ENCODE measurements at places on chromosomes 11 and 22.

GRCh38 chr11:82557274-82557673 lies 176.4 kb downstream of the FAM181B start:
- no peak for DNase-seq

DNA sequence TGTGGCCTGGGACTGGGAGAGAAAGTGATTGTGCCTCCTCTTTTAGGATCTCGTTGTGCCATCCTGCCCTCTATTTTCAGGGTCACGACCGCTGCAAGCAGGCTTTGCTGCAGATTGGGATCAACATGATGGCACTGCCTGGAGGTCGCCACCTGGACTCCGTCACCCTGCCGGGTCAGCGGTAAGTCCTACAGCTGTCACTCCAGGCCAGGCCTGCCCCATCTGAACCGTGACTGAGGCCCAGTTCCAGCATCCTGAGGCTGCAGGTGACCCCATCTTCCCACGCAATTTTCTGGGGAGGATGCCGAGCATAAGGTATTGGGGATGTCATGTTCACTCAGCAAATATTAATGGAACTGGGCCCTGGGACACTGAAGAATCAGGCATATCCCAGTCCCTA lies 34.3 kb downstream of the INSC start:
- DNase-seq: no peak

DNA sequence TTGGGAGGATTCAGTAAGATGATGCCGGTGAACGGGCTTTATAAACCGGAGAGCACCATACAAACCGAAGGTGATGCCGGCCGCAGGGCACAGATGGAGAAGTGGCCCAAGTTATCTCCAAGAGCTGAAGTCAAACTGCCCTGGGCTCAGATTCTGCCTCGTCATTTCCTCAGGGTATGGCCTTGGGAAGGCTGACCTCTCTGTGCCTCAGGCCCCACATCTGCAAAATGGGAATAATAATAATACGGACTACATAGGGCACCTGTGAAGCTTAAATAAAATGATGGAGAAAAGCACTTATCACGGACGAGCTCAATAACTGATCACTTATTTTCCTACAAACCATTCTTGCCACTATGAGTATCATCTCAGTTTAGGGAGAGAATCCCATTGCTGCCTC lies 29.9 kb downstream of the DSCAML1 start:
- no peak for DNase-seq

DNA sequence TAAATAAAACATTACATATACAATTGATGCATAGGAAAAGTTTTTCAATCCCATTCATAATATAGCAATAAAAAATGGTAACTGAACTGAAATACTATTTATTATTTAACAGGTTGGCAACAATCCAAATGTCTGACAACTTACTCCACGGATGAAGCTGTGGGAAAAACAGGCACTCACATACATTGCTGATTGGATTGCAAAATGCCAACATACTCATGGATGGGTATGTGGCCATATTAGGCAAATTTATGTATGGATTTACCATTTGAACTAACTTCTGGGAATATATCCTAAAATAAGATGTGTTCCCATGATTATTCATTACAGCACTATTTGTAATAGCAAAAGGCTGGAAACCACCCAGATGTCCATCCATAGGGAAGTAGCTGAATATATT lies 3.2 kb upstream of the BIRC2 start:
- no peak for DNase-seq

DNA sequence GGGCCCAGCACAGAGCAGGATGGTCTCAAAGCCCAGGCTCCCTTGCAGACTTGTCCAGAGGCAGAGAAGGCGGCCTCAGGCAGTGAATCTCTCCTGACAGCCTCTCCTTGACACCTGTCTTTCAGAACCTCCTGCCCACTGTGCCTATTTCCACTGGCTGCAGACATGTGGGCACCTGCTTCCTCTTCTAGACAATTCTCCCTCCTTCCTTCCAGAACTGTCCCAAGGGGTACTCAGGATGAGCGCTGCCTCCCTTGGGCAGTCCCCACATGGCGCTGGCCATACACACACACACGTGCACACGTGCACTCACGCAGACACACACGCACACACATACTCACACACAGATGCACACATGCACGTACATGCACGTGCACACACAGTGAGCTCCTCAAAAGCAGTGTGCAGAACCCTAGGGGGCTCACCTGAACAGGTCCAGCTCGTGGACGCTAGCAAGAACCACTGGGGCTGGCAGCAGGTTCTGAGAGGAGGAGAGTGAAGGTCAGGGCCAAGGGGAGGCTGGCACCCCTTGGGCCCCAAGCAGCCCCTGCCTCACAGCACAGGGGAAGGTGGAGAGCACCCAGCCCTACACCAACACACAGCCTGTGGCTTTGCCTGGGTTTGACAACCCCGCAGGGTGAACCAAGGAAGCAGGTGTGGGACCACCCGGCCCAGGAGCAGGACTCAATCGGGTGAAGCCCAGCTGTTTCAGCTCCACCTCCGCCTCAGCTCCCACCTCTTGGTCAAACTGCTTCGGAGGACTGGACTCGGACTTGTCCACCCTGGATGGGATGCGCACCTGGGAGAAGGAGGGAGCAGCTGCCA lies 8.1 kb upstream of the PLXNB2 start:
- DNase-seq: no peak

DNA sequence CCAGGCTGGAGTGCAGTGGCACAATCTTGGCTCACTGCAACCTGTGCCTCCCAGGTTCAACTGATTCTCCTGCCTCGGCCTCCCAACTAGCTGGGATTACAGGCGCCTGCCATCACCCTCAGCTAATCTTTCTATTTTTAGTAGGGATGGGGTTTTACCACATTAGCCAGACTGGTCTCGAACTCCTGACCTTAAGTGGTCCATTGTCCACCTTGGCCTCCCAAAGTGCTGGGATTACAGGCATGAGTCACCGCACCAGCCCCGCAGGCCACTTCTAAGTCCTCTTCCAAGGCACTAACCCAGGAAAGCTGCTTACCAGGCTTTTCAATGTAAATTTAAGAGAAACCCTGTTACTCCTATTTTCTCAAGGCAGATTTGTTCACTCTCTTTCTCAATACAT lies 50.4 kb downstream of the DENND5A start:
- DNase-seq: peak; percentile 32

DNA sequence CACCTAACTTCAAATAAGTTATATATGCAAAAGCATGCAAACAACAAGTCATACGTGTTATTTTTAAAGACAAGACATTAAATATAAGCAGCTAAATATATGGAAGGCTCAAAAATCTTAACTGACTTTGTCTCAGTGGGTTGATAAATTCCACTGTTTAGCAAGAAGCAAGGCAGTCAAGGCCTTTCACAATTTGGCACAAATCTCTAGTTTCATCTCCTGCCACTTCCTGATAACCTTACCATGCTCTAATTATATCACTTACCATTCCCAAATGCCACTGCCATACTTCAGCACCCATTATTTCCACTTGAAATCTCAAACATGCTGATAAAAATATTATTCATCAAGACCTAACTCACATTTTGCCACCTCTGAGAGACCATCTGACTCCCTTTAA lies 24.8 kb downstream of the DCUN1D5 start:
- DNase-seq: no peak

- no peak for DNase-seq
These were observed 7.0 kb downstream of the RASSF7 start for GRCh38 chr11:567629-568292.

DNA sequence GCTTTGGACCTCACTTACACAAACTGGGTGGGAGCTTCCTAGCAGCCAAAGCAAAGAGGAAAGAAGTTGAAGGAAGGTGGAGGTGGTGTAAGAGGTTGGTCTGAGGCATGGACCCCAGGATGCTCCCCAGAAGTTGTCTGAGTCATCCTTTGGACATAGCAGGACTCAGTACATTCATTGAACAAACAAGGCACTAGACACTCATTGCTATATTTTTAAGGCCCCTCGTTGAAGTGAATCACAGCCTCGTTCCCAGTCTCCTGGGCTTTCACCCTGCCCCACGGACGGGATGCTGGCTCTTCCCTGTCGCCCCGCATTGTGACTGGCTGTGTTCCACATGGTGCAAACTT lies 95.9 kb upstream of the FGF3 start:
- no peak for DNase-seq

- no peak for DNase-seq
These were observed 354.9 kb downstream of the SHANK2 start for GRCh38 chr11:70897429-70897828.

GRCh38 chr11:65962141-65962564 lies 619 bp downstream of the SART1 start:
- no peak for DNase-seq

GRCh38 chr22:20446383-20446970 lies 8.9 kb upstream of the SCARF2 start:
- DNase-seq: no peak

DNA sequence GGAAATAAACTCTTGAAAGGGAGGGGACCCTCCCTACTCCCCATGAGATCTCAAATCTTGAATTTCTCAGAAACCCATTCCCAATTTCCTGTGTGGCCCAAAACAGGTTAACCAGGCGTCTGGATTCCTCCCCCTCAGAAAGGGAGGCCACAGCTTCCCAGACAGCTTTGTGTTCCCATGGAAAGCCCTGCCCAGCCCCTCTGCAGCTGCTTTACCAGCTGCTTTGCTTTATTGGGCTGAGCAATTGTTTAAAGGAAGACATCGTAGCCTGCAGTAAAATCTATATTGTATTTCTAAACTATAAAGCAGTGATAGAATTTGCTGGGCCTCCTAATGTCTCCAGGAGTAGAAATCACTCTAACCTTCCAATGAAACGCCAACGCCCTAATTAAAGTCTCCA lies 97.4 kb downstream of the CHST1 start:
- DNase-seq: no peak

DNA sequence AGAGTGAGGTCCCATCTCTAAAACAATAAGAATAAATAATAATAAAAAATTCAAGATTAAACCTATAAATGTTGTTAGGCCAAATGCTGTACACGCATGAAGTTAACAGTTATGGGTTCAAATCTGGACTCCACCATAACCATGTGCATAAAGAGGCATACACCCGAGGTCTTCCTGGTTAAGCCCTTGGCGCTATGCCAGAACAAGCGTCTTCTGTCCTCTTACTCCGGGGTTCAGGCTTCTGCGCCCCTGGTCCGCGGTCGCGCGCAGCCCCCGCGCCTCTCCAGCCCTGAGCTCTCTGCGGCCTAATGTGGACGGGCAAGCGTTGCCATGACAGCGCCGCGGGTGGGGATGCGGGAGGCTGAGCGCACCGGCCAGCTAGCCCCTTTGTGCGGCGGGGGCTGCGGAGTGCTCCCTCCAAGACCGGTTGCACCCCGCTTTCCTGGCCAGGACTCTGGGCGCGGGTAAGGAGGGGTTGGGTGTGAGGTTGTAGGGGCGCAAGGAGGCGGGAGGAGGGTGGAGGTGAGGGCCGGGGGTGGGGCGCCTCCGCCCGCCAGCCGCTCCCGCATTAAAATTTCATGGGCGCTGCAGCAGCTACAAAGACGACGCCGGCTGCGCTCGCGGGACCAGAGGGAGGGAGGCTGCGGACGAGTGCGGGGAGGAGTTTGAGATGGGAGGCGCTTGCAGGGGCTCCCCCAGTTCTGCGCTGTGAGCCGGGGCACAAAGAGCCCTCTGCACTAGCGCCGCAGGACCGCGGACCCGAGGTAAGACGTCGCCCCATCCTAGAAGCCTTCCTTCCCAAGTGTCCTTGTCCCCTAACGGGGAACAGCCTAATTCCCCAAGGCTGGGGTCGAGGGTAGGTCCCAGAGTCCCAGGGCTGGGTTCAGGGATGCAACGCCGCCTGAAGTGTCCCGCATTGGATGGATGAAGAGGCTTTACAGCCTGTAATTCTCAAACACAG lies at the start of gene MIAT:
MIAT (plus strand) TSS at position 698 of the 961 bp plus-strand sequence.
- peak; percentile 89 for DNase-seq

DNA sequence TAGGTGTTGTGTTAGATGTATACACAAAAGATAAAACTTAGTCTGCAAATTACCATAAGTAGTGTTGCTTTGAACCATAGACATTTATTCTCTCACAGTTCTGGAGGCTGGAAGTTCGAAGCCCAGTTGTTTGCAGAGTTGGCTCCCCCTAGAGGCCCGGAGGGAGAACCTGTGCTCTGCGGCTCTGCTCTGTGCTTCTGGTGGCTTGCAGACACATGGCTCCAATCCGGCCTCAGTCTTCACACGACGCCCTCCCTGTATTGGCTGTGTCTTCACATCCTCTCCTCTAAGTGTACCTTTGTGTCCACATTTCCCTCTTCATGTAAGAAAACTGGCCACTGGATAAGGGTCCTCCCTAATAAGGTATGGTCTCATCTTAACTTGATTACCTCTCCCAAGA lies 128.4 kb downstream of the OPCML start:
- DNase-seq: no peak

DNA sequence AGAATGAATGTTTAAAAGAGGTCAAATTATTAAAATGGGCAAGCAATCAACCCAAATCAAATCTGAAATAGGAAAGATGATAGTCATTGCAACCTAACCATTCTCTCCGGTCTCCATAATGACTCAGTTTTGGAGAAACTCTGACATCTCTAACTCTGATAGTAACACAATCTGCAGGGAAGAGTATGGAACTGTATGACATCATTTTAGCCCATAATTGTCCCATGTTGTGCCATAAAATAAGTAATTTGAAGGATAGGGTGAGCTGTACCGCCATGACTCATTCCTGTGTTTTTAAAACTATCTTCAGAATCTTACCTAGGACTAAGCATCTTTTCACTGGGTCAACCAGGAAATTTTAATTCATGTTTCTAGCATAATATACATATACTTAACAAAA lies 350.8 kb downstream of the DLG2 start:
- no peak for DNase-seq

GRCh38 chr11:86421946-86422345 lies 47.3 kb downstream of the CCDC81 start:
- no peak for DNase-seq

- DNase-seq: no peak
These were observed 24.1 kb downstream of the DCPS start for GRCh38 chr11:126328001-126328390.

GRCh38 chr11:89608234-89608966 lies 101.7 kb upstream of the TRIM77 start:
- DNase-seq: no peak

- DNase-seq: no peak
These were observed 43.4 kb downstream of the BCR start for GRCh38 chr22:23223569-23224317.

GRCh38 chr22:22380098-22381030 lies 128.2 kb downstream of the ZNF280B start:
- DNase-seq: peak; percentile 53

DNA sequence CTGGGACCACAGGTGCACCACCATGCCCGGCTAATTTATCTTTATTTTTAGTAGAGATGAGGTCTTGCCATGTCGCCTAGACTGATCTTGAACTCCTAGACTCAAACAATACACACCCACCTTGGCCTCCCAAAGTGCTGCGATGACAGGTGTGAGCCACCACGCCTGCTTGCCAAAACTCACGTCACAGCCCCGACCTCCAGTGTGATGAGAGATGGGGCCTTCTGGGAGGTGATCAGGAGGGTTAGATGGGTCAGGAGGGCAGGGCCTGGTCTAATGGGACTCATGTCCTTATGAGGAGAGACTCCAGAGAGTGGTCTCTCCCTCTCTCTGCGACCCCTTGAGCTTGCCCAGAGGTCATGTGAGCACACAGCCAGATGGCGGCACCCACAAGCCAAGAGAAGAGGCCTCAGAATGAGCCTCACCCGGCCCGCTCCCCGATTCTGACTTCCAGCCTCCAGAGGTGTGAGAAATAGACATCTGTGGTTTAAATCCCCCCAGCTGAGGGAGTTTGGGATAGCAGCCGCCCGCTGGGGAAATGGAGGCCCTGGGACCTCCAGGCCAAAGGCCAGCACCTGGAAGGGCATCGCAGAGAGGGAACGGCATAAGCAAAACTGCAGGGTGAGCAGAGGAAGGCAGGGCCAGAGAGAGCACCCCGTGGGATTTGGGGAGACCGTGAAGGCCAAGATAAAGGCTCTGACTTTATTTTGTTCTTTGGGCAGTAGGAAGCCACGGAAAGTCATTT lies 24.1 kb upstream of the GAL start:
- no peak for DNase-seq
